Astrocyte of the spinal cord (primary cell): ENCODE measurements at places on chromosomes 5 and 9.

DNA sequence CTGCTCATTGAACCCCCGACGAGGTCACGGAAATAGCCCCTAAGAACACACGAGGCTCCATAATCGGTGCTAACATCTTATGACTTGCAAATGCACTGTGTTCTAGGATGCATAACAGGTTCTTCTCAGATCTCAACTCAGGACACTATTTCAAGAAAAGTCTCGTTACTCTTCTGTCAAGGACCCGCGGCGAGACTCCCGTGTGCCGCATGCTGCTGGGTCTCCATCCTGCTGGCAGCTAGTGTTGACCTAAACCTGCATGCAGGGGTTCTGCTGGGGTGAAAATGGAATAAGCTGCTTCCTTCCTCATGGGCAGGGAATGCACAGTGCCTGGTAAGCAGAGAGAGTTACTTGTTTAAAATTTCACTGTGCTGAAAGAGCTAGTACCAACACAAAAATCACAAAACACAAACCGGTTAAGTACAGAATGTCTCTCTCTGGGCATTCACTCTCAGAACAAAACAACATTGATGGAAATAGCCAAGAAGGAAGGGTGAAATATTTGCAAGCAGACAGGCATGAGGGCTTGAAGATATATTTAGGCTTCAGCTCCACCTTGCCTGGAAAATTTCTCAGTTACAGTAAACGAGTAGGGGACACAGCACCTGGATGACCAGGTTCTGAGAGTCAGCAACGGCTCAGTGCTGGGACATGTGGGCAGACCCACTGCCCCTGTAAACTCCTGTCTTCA, 416.5 kb downstream of the GADD45G start:
- DNase-seq = no peak

DNA sequence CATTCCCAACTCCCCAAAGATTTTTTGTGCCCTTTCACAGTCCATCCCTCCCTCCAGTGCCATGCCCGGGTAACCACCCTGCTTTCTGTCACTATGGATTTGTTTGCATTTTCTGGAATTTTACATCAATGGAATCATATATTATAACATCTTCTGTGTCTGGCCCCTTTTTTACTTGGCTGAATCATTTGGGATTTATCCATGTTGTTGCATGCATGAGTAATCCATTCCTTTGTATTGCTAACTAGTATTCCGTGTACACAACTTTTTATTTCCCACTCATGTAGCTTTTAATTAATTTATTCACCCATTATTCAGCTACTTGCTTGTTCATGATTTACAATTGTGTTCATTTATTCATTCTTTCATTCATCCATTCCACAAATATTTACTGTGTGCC, 94.1 kb downstream of the FGF18 start:
- no peak for DNase-seq

DNA sequence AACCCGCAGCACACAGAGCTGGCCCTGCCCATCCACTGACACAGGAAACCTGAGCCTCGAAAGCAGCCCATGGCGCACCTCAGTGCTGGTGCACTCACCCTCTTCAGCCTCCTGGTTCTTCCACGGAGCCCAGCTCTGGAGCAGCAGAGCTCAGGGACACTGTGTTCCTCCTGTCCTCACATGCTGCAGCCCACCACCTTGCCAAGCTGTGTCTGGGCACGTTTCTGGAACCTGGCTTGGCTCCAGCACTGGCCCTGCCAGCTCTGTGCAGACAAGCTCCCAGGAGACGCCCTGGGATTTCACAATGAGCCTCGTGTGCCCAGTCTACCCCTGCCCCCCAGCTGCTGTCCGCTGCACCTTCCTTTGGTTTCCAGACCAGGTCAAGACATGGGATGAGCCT, 119.5 kb downstream of the SYK start:
- no peak for DNase-seq

GRCh38 chr9:136143215-136144001, 24.7 kb upstream of the TMEM250 start:
- no peak for DNase-seq

- peak; percentile 81 for DNase-seq
Observed at GRCh38 chr5:78534148-78534904, 114.2 kb downstream of the LHFPL2 start.

- DNase-seq = no peak
Observed at GRCh38 chr5:123578390-123578789, 66.4 kb downstream of the CSNK1G3 start.

DNA sequence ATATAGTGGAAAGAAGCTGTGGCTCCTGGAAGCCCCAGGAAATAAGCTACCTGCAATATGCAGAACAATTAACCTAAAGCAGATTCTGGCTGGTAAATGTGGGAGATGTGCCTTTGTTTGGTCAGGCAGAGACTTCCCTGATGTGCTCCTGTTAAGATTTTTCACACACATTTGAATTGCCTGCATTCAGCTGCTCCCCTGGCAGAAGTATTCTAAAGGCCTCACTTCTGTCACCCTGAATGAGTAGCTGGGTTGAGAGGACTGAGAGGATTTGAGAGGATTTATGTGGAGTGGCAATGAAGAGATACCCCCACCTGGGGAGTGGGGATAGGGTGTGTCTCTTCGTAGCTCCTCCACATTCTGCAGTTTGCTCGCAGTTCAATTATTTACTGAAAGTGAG, 130.5 kb downstream of the ST8SIA4 start:
- DNase-seq = no peak

DNA sequence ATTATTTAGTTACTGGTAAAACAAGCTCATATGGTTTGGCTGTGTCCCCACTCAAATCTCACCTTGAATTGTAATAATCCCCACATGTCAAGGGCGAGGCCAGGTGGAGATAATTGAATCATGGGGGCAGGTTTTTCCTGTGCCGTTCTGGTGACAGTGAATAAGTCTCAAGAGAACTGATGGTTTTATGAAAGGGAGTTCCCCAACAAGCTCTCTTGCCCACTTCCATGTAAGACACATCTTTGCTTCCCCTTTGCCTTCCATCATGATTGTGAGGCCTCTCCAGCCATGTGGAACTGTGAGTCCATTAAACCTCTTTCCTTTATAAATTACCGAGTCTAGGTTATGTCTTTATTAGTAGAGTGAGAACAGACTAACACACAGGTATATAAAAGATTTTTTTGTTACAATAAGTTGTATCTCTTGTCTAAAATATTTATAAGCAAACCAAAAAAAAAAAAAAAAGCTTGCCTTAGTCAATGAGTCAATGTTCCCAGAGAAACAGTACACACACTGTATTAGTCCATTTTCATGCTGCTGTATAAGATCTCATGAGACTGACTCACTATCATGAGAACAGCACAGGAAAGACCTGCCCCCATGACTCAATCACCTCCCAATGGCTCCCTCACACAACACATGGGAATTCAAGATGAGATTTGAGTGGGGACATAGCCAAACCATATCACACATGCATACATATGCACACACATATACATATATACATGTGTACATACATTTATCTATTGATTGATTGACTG, 138.3 kb downstream of the BASP1 start:
- DNase-seq = peak; percentile 74

DNA sequence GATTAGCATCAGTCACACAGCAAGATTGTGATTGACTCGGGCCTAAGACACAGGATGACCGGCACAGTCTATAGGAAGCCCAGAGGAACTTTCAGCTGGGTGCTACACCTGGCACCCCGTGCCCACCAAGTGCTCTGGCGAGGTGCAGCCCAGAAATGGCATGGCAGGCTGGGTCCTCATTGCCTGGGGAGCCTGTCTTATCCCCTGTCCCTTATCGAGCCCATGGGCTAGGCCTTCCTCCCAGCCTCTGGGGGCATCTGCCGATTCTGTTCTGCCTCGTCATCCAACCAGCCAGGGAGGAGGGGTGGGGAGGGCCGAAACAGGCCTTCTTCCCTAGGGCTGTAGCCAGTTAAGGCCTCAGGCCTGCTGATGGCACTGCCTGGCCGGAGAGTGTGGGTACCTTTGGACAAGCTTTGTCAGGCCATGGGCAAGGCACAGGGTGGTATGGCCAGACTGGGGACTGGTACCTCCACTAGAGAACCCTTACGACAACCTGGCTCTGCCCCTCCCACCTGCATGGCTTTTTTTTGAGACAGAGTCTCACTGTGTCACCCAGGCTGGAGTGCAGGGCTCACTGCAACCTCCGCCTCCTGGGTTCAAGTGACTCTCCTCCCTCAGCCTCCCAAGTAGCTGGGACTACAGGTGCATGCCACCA, 1.6 kb downstream of the GRK6 start:
- DNase-seq = no peak

DNA sequence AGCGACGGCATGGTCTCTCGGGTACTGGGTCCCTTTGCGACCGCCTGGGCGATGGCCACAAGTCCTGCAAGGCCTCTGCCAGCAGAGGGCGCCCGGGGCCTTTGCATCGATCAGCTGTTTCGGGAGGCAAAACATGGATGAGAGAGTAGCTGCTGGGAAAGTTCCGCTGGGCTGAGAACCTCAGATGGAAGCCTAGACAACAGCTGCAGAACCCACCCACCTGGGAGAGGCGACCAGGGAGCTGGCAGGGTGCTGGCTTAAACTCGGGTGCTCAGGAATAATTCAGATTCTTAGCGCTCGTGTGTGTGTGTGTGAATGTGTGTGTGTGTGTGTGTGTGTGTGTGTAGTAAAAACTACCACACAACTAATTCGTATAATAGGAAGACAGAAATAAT, 50.0 kb downstream of the TRIM32 start:
- peak; percentile 60 for DNase-seq

DNA sequence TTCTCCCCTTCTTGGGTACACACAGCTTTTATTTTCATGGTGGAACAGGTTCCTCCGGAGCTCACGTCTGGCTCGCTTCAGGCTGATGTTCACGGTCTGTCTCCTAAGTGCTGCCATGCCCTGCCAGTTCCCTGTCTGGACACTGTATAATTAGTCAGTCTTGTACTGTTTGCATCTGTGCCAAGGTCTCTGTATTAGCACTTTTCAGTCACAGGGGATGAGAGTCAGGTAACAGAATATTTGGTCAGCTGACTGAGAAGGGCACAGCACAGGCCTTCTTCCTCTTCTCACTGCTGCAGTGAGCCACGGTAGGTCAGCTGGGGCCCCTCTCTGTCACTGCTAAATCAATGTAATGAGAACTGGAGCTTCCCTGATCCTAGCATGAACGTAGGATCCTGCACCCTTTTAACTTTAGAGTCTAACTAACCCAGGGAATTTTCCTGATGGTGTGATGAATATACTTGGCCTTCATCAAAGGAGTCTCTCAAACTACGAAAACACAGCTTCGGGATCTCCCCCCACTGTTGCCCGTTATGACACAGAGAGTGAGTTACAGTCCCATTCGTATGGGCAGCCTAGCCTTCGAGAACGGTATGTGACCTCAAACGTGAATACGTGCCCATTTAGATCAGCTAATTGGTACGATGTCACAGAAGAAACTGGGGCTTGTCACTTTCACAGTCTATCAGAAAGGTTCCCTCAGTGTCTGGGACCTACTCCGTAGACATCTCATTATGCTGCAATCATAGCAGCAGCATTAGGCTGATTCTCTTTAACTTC, 354.1 kb upstream of the RFX3 start:
- peak; percentile 36 for DNase-seq

GRCh38 chr5:101687349-101687985, 608.6 kb downstream of the SLCO4C1 start:
- peak; percentile 25 for DNase-seq

DNA sequence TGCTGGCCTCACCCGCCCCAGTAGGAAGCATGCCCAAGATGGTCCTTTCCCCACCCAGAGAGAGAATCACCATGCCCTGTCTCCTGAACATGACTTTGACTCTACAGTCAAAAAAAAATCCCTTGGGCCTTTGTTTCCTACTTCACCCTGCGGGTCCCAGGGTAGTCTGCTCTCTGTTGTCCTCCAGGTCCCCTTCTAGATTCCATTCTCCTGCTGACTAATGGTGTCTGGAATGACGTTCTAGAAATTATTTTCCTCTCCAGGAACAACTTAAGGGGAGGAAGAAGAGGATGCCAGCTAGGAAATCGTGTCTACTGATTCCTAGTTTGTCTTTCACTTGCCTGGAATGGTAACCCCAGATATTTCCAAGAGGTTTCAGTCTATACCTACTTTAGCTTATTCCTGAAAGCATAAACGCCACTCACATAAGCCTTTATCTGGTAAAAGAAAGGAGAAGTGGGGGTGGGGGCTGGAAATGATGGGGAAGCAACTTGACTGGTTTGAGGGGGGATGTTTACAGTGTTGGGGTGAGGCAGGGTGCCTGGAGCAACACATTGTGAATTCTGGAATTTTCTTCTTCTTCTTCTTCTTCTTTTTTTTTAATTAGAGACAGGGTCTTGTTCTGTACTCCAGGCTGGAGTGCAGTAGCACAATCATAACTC, 93.9 kb downstream of the SNX18 start:
- no peak for DNase-seq

DNA sequence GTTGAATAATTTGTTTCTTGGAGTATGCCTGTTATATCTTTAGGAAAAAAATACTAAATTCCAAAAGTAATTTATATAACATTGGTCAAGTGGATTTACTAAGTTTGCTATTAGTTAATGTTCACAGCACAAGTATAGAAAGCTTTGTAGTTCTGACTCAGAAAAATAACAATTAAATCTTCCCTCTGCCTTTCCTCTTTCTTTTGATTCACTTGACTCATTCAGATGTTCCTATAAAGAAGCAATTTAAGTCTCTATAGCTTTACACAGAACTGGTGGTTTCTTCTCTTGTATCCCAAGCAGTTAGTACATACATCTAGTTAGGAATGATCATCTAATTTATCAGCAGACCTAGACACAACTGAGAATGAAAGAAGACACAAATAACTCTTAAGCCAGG, 4.5 kb upstream of the CDC42SE2 start:
- DNase-seq = peak; percentile 33

DNA sequence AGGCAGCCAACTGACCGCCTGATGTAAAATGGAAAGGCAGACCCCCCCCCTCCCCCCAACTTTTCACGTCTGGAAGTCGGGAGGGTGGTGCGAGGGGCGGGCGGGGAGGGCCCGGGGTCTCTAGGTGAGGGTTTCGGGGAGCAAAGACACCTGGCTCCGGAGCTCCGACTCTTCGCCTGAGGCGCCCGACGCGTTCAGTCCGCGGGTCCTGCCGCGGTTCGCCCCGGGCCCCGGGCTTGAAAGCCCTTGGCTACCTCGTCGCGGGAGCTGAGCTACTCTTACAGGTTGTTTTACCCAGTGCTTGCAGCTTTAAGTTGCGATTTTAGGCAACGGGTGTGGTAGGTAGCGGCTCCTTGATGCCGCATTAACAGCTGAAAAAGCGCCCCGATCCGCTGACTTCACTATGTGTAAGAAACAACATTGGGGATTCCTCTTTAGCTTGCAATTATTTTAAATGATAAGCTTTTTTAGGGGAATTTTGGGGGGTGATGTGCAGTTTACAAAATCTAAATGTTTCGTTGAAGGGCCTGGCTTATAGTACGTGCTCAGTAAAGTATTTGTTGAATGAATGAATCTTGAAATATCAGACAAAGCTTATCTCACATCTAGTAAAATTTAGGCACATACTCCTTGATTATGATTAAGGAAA, 722 bp downstream of the CDC42SE2 start:
- DNase-seq = peak; percentile 31

- DNase-seq = no peak
Observed at GRCh38 chr5:121279801-121280200, 571.9 kb upstream of the FTMT start.

DNA sequence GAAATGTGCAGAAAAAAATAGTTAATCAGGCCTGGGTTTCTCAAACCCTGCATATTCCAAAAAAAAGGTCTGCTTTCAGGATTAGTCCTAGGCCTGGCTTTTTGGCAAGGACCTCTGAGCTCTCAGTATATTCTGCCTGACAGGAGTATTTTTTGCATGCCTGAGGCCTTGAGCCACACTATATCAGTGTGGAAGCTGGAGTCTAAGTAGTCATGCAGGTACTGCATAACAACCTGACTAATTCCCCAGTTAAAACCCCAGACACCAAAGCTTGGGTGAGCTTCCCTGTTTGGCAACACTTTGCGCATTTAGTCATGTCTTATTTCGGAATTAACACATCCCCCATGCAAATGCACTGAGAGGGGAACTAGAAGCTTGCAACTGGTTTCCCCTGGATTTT, 359.5 kb downstream of the CETN3 start:
- DNase-seq = no peak
